ENCODE measurements at places on chromosomes 16 and 17. TPM values are rescaled to one million over a fixed set of nuclear protein-coding genes. Genes with fewer than 3 reads are reported as not detected.
A peak's percentile ranks its signal among the peaks of the same experiment; 100 is the strongest.

DNA sequence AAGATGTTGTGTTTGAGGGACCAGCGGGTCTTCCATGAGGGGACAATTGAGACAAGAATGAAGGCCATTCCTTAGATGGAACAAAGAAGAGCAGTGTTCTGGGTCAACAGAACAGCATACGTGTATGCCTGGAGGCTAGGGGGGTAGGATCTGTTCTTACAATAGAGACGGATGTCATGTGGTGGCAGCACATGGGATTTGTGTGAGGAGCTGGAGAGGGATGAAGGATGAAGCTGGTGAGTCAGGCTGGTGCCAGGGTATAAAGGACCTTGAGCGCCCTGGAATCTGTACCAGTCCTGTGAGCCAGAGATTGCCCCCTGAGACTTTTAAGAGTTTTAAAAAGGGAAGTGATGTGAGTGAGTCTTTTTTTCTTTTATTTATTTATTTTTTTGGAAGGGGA is 22.8 kb upstream of the WFDC1 start:
- H3K27me3 ChIP-seq: peaks cover 32% of the 10 kb centered on the region
- H3K27ac ChIP-seq: no peak overlapping the region
- no peak overlapping the region for H3K4me3 ChIP-seq
- H3K4me1 ChIP-seq: no peaks in the 10 kb centered on the region
- no peaks in the 10 kb centered on the region for H3K36me3 ChIP-seq

- no peak overlapping the region for H3K27ac ChIP-seq
- no peak overlapping the region for H3K4me3 ChIP-seq
- peak; percentile 61 for DNase-seq
- no peaks in the 10 kb centered on the region for H3K27me3 ChIP-seq
- peaks cover 15% of the 10 kb centered on the region for H3K4me1 ChIP-seq
Measured at GRCh38 chr16:11144122-11144521, 111.9 kb downstream of the SOCS1 start.

GRCh38 chr16:53291757-53292392 is 142.4 kb upstream of the RBL2 start:
- peak overlapping the region; percentile 91 for H3K27ac ChIP-seq
- peaks cover 17% of the 10 kb centered on the region for H3K4me1 ChIP-seq
- H3K4me3 ChIP-seq: no peak overlapping the region
- DNase-seq: no peak
- peaks cover 51% of the 10 kb centered on the region for H3K36me3 ChIP-seq
- H3K27me3 ChIP-seq: no peaks in the 10 kb centered on the region

DNA sequence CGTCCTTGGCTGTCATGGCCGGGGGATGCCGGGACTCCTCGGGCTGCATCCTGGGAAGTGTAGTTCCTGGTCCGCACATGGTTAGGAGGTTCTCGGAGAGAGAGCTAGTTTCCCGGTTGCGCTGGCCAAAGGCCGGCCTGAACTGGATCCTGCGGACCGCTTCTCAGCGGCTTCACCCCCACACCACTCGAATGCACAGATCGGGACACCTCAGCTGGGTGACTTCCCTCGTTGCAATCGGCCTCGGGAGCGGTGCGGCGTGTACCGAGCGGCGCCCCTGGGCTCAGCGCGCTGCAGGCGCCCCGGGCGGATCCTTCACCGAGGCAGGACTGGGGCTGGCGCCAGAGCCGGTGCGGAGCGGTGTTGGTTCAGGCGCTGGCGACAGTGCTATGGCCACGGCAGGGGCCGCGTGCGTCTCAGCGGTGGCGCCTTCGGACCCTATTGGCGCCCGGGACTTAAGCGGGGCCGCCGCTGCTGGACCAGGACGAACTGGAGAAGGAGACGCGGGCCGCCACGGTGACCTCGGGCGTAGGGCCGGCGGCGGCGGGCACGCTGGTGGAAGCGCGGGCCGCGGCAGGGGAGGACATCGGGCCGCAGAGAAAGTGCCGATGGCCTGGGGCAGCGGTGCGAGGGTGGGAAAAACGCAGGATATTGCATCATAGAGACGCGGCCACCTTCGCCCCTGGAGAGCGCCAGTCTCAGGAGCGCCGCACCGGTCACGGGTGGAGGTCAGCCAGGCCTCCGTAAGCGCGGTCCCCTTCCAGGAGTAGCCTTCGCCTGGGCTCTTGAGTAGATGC is 11.4 kb downstream of the ZNF629 start:
- no peak for DNase-seq
- H3K36me3 ChIP-seq: peaks cover 14% of the 10 kb centered on the region
- H3K27ac ChIP-seq: peak overlapping the region; percentile 96
- H3K4me3 ChIP-seq: peak overlapping the region; percentile 91
- peaks cover 37% of the 10 kb centered on the region for H3K4me1 ChIP-seq

DNA sequence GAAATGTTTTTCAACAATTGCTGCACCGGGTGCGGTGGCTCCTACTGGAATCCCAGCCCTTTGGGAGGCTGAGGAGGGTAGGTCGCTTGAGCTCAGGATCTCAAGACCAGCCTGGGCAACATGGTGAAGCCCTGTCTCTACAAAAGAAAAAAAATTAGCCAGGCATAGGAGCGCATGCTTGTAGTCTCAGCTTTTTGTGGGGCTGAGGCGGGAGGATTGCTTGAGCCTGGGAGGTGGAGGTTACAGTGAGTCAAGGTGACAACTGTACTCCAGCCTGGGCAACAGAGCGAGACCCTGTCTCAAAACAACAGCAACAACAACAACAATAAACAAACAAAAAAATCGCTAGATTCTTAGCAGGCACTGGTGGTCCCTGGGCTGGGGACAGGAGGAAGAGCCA is 28.5 kb downstream of the IL21R start:
- DNase-seq: no peak
- peaks cover 25% of the 10 kb centered on the region for H3K4me1 ChIP-seq
- H3K4me3 ChIP-seq: no peak overlapping the region

DNA sequence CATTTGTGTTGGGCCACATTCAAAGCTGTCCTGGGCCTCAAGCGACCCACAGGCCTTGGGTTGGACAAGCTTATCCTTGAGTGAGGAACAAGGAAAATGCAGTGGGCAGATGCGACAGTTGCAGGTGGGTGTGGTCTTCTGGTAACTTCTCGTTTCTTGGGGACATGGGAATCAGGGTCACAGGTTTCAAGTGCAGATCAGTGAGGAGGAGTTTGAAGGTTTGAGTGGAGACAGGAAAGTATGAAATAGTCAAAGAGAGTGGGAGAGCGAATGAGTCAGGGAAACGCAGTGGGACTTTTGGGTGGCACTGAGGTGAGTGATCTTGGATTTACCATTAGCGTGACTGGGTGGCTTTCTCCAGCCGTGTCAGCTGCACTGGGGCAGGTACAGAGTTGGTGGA is 15.4 kb upstream of the CCL22 start:
- no peak overlapping the region for H3K27ac ChIP-seq
- peaks cover 32% of the 10 kb centered on the region for H3K27me3 ChIP-seq
- H3K36me3 ChIP-seq: peaks cover 5% of the 10 kb centered on the region
- no peak for DNase-seq
- no peak overlapping the region for H3K4me3 ChIP-seq
- peaks cover 29% of the 10 kb centered on the region for H3K4me1 ChIP-seq

GRCh38 chr16:57260294-57260929 is 15.4 kb downstream of the ARL2BP start:
- no peaks in the 10 kb centered on the region for H3K36me3 ChIP-seq
- H3K27me3 ChIP-seq: no peaks in the 10 kb centered on the region
- peak overlapping the region; percentile 41 for H3K4me3 ChIP-seq

DNA sequence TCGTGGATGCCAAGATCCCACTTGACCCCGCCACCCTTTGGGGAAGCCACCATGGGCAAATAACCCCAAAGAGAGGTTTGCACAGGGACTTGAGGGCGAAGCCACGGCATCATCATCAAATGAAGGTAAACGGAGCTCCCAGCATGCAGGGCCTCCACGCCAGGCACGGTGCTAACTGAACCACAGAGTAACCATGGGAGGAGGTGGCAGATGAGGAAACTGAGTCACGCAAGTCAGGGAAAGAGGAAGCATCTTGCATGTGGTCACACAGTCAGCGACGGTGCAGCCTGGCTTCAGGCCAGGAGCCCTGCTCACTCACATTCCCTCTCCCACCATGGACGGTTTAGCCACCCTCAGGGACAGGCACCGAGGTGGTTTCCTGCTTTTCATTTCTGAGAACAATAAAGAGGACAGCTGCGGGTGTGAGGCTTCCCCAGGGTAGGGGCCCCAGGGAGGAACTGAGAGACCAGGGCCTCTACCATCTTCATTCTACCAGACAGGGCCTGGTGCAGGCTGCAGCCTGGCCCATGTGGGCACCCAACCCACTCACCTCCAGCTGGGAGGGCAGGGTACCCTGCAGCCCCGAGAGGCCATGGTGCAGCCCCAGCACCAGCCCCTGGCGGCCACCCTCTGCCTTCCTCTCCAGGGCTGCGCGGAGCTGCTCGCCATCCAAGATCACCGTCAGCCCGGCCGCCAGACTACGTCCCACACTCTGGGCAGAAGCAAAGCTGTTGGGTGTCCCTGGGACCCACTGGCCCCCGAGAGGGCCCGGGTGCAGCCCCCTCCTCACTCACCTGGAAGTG is 78.3 kb downstream of the RMI2 start:
- H3K4me3 ChIP-seq: no peak overlapping the region
- DNase-seq: no peak
- H3K27me3 ChIP-seq: peaks cover 4% of the 10 kb centered on the region
- H3K4me1 ChIP-seq: no peaks in the 10 kb centered on the region
- no peaks in the 10 kb centered on the region for H3K36me3 ChIP-seq
- no peak overlapping the region for H3K27ac ChIP-seq

DNA sequence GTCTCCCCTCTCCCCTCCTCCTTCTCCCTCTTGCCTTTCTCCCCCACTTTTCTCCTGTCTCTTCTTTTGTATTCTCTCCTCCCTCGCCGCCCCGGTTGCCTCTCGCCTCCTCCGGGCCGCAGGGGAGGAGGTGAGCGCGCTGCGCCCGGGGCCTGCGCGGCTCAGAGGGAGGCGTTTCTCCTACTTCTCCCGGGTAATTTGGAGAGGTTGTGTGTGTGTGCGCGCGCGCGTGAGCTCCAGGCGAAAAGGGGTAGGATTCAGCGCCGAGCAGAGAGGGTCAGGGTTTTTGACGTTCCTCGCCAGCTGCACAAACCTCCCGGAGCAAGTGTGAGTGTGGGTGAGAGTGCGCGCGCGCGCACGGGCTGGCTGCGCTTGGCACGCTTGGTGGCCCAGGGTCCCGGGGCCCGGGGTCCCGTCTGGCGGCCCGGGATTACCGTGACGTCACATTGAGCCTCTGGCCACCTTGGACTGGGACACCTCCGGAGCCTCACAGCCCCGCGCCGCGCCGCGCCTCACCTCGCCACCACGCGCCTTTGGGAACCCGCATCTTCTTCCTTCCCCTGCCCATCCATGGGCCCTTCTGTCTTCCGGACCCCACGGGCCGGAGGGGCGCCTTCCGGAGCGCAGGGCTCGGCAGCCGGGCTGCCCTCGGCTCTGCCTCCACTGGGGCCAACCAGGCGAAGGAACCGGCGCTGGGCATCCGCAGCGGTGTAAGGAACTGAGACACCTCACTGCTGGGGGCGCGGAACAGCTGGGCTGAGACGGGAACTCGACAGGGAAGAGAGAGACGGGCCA is 479 bp downstream of the IRX6 start:
- no peaks in the 10 kb centered on the region for H3K36me3 ChIP-seq
- H3K27me3 ChIP-seq: peaks cover 63% of the 10 kb centered on the region
- no peak for DNase-seq
- H3K4me3 ChIP-seq: peak overlapping the region; percentile 60

DNA sequence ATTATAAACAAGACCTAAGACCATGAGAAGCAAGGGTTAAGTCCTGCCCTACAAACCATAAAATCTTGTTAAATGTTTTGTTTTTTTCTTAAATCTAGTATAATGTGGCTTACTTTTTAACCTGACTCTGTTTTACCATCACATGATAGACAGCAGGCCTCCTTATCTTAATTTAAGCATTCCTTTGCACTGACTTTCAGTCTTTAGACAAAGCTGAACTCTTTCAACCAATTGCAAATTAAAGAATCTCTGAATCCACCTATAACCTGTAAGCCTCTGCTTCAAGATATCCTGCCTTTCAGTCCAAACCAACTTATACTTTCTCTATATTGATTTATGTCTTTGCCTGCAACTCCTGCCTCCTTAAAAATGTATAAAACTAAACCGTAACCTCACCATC is 478.5 kb downstream of the GRIN2A start:
- DNase-seq: no peak
- no peaks in the 10 kb centered on the region for H3K4me1 ChIP-seq
- H3K27ac ChIP-seq: no peak overlapping the region
- no peaks in the 10 kb centered on the region for H3K27me3 ChIP-seq
- no peak overlapping the region for H3K4me3 ChIP-seq

- H3K36me3 ChIP-seq: peaks cover 21% of the 10 kb centered on the region
- peaks cover 21% of the 10 kb centered on the region for H3K4me1 ChIP-seq
- no peak for DNase-seq
- peak overlapping the region; percentile 85 for H3K27ac ChIP-seq
Measured at GRCh38 chr16:19588661-19589060, 33.2 kb downstream of the VPS35L start.

DNA sequence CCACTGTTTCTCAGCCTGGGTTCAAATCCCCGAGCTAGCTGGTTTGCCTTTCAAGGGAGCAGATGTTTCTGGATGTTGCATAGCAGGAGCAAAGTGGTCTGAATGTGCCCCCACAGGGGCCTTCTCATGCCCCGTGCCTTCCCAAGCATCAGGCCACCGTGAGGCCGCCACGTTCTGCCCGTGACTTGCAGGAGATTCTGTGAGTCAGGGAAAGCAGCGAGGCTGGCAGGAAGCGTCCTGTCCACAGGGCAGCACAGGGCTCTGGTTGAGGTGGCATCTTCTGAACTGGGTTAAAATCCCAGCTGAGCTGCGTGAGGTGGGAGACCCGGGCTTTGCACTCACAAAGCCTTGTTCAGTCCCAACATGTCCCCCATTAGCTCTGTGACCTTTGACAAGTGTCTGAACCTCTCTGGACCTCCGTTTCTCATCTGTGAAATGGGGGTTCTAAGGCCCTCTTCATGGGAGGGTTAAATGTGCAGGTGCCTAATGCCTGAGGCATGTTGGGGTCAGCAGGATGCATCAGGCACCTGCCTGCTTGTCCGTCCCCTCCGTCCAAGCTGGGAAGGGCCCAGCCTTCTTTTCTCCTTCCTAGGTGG is 94.8 kb upstream of the PLCG2 start:
- no peak overlapping the region for H3K27ac ChIP-seq
- DNase-seq: no peak
- H3K4me3 ChIP-seq: no peak overlapping the region
- peaks cover 2% of the 10 kb centered on the region for H3K36me3 ChIP-seq

The FOXL1 gene
- total RNA-seq: 10.1 TPM

The DRC7 gene
- not detected for total RNA-seq

The HBQ1 gene
- not detected for total RNA-seq

The SULT1A4 gene
- total RNA-seq: 0.56 TPM
